ENCODE measurements at places on chromosomes 1 and 21.

- no peak for DNase-seq
These were observed 57.7 kb downstream of the NMNAT2 start for GRCh38 chr1:183360473-183360872.

GRCh38 chr1:71804140-71804539 is 478.2 kb downstream of the NEGR1 start:
- DNase-seq = no peak

DNA sequence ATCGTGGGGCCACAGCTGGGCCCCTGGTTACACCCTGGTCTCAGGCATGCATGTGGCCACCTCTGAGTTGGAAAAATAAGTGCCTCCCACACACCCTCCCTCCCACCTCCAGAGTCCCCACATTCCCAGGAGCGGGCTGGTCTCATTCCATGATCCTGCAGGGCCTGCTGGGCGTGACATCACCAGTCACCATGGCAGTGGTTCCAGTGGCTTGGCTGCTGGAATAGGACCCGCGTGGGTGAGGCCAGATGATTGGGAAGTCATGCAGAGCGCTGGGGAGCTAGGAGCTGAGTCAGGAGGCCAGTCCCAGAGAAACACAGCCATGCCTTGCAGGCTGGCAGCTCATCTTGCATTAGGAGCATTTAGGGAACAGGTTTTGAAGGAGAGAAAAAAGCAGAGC is 125.4 kb upstream of the TMEM51 start:
- DNase-seq = no peak

- DNase-seq = no peak
These were observed 62.4 kb downstream of the FGGY start for GRCh38 chr1:59359325-59359724.

- DNase-seq = no peak
These were observed 25.9 kb upstream of the DNAJC11 start for GRCh38 chr1:6727535-6727934.

GRCh38 chr1:2351723-2352122 is 39.6 kb downstream of the MORN1 start:
- DNase-seq = no peak

DNA sequence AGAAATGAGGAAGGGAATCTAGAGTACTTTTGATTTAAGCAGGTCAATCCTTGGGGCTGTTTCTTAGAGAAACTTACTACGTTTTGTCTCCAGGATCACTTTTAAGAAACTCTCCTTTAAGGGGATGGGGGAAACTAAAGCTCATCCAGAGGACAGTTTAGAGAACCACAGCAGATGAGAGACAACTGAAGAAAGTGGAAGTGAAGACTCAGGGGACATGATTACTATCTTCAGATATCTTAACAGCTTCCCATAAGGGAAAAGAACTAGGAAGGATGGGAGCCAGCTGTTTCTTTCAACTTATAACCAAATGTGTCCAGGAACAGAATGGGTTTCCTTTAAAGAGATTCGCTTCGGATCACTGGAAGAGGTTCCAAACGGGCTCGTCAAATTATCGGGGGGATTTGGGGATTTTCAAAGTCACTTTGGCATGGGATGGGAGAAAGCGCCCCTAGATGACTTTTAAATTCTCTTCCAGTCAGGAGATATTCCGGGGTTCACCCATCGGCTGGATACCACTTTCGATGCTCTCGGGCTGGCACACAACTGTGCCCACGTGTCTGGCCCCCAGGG is 1.2 kb downstream of the SCMH1 start:
- no peak for DNase-seq

- DNase-seq = no peak
These were observed 375.9 kb downstream of the DSCAM start for GRCh38 chr21:40471103-40471502.

GRCh38 chr1:185478877-185479276 is 161.8 kb upstream of the IVNS1ABP start:
- DNase-seq = no peak

- no peak for DNase-seq
These were observed 50.3 kb downstream of the ARHGEF16 start for GRCh38 chr1:3504822-3505153.

DNA sequence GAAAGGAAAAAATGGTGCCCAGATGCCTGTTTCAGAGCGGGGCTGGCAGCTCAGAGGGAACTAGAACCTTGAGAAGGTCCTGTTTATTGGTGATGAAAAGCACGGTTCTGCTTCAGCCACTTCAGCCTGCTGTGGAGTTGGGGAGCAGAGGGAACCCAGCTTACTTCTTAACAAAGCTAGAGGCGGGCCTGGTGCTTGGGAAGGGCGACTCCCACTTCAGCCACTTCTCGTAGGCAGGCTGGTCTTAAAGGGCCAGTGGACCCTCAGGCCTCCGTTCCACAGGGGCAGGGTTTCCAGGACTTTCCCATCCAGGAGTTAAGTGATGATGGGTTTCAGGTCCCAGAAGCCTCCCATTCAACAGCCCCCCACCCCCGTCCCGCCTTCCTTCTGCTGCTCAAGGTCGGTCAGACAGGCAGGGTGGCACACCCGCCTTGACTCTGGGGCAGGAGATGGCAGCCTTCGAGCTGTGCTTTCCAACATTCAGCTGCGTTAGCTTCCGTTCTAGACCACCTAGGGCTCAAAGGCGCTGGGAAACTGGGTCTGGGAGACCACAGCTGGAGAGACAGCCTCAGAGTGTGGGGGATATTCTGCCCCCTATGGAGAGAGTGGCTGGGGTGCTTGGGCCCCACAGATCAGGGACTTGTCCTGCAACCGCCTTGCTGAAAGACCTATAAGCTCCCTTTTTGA is 3.4 kb downstream of the RUNX3 start:
- no peak for DNase-seq

DNA sequence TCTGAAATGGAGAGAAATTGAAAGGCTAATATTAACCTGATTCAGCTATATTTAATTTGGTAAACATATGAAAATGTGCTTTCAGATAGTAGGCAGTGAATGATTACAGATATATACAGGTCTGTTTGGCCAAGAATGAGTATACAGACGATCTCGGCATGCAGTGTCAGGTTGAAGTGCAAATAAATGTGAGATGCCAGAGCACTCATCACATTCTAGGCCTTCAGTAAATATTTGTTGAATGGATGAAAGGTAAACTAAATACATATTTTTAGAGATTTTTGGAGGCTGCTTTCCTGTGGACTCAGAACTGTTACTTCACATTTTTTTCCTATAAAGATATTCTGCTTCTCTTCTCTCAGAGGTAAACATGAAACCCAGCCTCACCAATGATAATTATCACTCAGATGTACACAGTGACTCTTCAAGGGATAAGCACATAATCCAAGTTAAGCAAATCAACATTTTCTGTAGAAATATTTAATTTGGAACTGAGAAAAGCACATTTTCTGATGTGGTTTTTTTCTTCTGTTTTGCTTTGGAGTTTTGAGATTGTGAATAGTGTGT is 702.9 kb downstream of the BRINP3 start:
- no peak for DNase-seq

DNA sequence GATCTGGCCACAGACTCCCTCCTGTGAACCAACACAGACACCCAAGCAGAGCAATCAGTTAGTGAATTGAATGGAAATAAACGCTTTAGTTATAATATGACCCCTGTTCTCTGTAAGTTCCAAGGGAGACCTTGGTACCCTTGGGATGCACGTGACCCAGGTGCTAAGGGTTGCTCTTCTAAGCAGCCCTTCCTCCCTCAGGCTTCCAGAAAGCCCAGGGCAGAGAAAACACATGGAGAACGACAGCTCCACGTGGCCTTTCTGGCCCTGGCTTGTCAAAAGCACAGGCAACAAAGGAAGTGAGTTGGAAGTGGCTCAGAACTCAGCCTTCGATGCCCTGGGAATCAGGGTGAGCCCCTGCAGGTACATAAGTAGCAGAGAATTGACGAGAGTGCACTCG is 57.4 kb downstream of the LACTBL1 start:
- no peak for DNase-seq

DNA sequence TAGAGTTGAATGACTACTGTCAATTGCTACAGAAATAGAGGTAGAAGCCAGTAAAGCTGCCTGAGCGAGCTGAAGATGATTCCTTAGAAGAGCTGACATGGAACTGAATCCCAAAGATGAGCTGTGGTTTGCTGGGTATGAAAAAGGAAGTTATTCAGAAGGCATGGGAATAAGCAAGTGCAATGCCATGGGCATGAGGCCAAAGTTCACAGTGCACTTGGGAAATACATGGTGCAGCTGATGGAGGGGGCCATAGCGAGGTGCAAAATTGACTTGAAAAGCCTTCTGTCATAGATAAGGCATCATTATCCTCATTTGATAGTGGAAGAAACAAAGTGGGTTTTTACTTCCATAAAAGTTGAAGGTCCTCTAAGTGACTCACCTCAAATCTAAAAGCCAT is 88.6 kb downstream of the NEK7 start:
- no peak for DNase-seq

DNA sequence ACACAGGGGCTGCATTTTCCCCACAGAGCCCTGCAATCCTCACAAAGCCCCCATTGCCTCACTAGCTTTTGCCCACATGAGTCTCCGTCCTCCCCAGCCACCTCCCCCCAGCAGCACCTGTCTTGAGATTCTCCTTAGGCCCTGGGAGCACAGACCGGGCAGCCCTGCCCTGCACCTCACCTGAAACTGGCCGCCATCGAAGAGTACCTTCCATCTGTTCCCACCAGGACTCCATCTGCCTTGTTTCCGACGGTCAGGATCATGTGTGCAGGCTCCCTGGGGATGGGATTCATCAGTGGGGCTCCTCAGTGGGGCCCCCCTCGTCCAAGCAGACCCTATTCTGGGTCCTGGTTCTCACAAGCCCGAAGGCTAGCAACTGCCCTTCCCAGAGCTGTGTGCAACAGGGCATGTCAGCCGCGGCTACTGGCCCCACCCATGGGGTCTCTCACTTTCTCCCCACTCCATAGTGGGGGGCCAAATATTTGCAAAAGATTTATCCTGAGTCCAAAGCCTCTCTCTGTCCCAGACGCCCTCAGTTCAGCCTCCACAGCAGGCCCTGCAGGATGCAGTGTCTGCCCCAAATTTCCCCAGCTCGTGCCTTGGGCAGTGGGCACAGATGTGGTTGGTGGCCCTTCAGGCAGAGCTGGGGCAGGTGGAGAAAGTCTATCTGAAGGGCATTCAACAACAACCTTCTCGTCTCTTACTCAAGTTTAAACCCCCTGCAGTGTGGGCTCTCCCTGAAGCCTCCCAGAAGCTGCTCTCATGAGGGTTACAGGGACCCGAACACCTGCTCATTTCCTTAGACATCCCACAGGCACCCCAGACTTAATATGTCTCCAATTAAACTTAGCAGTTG is 4.8 kb downstream of the PDZK1IP1 start:
- DNase-seq = no peak

Measured in activated T-helper 1 cell treated with anti-CD3 and anti-CD28 coated beads, Interleukin-12 subunit alpha, Interleukin-12 subunit beta, Interleukin-2, Interleukin-4 antibody, amounts not matched to agents 30 ng/mL and 10 ng/mL and 1 ng/mL, durations not matched to agents 14 hours and 24 hours and 36 hours (primary cell).